ENCODE measurements at places on chromosomes 1 and 21.
A peak's percentile ranks its signal among the peaks of the same experiment; 100 is the strongest.

- DNase-seq = no peak
Observed at GRCh38 chr1:186202271-186202764, 172.7 kb downstream of the TPR start.

DNA sequence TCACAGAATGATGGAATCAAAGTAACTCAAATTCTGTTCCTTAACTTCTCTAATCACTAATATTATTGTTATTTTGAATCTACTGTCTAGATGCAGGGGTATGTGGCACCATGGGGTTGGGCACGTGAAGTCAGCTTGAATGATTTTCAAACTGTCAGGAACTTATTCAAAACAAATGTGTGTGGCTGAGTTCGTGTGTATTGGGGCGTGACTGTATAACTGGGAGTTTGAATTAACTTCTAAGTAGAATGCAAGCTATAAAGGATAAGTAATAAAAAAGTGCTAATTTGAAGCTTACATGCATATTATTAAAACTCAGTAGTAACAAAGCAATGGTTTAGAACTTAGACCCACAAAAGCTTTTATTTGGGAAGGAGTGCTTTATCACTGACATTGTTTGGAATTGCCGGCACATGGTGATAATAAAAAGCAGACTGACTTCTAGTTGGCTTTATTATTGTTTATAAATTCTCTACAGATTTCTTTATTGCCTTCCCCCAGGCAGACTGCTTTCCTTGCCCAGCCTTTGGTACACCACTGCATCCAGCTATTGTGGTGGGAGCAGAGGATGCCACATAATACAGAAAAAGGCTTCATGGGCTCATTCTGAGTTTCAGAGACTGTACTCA, 84.3 kb downstream of the TENT5C start:
- DNase-seq = no peak

- peak; percentile 49 for DNase-seq
Observed at GRCh38 chr1:53535846-53536245, 76.6 kb downstream of the DMRTB1 start.

DNA sequence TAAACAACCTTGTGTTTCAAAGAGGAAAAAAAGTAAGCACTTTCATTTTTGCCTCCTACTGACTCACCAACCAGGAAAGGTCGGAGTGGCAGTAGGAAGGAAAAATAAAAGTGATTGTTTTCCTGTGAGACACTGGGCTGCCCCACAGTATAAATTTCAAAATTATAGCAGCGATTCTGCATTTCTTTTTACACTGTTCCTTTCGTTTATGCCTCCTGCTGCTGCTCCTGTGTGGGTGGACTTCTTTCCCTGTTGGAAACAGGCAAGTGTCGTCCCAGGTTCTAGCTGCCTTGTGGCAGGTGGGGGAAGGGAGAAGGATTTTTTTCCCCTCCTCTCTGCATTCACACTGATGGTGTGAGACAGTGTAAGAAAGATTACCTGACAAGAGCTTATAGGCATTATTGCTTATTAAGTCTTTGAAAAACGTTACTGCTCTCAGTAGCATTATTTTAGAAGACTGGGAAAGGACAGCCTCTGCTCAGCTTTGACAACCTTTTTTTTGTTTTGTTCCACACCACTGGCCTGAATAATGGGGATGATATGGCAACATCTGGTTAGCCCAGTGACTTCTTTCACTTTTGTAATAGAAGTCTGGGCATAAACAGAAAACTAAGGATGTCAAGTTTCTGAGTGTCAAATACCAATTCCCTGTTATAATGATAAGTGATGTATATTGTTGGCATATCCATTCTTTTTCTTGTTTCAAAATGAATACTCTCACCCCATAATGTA, 77.9 kb downstream of the NEK7 start:
- peak; percentile 54 for DNase-seq

GRCh38 chr1:7116001-7116400, 330.7 kb downstream of the CAMTA1 start:
- no peak for DNase-seq

GRCh38 chr1:14880456-14881316, 272.9 kb upstream of the TMEM51 start:
- DNase-seq = peak; percentile 24

GRCh38 chr1:9203511-9203982, 31.0 kb upstream of the H6PD start:
- DNase-seq = peak; percentile 52

DNA sequence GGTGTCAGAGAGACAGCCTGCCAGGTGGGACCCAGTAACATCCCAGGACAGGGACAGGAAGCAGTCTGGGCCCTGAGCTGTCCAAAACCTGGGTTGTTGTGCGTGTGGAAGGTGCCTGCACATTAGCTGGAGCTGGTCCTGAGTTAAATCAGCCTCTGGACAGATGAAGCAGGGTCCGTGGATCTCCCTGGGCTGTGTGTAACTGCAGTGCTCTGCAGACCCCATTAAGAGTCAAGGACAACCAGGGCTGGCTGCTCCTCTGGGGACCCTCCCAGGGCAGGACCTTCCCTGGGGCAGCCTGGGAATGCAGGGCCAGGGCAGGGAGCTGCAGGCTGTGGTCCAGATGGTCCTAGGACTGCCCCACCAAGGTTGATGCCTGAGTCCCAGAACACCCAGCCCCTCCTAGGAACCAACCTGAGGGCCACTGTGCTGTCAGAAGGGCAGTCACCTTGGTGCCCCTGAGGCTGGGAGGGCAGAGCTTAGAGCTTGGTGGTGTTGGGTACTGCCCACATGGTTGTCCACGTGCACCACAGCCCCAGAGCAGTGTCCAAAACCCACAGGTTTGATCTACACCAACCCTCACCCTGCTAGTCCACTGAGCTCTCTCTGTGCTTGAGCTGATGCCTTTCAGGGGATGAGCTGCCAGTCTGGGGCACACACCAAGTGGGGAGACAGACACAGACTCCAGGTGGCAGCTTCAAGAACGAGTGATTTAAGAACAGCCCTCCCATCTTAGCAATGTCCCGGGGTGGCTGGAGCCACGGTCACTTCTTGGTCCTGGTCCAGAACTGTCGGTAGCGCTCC, 2.9 kb downstream of the MRPL55 start:
- DNase-seq = no peak

DNA sequence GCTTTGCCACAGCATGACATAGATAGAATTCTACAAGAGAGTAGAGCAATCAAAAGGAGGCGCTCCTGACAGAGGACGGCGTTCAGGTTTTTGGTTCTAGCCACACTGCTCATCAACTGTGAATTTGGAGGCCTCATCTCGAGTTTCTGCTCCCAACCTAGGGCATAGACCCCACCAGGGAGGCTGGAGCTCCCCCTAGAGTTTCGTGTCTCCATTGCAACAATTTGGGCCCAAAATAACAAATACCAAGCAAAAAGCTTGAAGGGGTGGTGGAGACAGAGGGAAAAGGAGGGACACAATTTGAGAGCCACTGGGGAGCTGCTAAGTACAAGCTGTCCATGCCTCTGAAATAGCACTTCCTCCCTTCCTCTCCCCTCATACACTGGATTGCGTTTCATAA, 297.0 kb downstream of the GPATCH2 start:
- no peak for DNase-seq

DNA sequence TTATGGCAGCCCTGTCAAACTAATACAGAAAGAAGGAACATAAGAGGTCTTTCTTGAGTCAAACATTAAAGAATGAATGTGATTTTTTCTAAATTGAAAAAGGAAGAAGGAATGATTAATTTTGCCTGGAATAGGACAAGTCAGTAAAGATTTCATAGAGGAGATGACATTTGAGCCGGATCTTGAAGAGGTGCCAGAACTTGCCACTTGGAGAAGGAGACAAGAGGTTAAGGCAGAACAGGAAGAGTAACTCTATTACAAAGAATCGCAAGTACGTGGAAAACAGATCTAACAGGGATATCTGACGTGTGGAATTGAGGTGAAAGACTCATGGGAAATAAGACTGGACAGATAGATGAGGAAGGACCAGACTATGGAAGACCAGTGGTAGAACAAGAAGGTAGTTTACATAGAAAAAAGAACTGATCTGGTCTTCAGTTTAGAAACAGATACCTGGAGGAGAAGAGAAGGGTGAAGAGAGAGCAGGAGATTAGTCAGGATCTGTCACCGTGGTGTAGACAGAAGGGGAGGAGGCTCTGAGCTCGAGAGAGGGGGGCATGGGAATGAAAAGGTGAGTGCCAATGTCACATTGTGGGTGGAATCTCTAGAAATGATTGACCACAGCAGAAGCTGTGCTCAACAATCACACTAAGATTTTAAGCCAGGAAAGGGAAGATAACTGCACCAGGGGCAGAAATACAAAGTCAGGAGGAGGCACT, 32.5 kb downstream of the RHOU start:
- DNase-seq = no peak

GRCh38 chr1:18134324-18135046, 26.9 kb downstream of the IGSF21 start:
- DNase-seq = no peak

DNA sequence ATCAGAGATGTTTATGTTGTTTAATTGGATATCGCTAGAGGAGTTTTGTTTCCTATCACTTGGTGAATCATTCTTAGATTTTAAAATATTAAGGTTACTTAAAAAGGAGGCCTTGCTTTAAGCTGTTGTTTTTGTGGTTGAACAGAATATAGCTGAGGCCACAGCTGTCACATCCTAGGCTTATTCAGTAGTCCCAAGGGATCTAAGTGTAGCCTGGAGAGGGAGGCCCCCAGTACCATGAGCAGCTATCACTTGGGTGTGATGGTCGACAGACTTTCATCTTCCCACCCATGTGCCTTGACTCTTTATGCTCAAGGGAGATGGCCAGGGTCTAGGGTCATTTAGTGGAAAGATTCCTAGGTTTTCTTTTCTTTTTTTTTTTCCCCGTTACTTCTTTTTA, 278.7 kb downstream of the HHAT start:
- DNase-seq = no peak

DNA sequence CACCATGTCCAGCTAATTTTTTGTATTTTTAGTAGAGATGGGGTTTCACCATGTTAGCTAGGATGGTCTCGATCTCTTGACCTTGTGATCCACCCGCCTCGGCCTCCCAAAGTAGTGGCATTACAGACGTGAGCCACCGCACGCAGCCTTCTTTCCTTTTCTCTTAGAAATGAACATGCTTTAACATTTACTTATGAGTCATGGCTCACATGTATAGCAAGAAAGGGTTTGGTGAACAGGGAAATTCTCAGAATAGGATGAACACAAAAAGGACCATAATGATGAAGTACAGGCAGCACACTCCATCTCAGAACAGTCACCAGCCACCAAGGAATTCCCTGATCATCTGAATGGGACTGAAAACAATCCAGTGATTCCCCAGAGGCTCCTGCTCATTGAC, 9.4 kb upstream of the VAMP4 start:
- no peak for DNase-seq

GRCh38 chr1:212254853-212255363, 30.3 kb upstream of the PPP2R5A start:
- no peak for DNase-seq

DNA sequence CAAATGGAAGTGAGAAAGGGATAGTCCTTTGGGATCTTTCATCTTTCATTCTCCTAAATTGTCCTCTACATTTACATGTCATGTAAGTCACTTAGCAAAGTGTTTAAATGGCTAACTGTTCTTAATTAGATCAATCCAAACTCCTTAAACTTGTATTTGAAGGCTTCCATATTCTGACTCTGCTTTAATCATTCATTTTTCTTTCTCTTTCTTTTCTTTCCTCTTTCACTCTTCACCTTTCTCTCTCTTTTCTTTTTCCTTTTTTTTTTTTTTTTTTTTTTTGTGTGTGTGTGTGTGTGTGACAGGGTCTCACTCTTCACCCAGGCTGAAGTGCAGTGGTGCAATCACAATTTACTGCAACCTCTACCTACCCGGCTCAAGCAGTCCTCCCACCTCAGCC, 71.7 kb downstream of the RPS27 start:
- DNase-seq = no peak

GRCh38 chr1:60639287-60639686, 443.1 kb upstream of the NFIA start:
- DNase-seq = no peak

DNA sequence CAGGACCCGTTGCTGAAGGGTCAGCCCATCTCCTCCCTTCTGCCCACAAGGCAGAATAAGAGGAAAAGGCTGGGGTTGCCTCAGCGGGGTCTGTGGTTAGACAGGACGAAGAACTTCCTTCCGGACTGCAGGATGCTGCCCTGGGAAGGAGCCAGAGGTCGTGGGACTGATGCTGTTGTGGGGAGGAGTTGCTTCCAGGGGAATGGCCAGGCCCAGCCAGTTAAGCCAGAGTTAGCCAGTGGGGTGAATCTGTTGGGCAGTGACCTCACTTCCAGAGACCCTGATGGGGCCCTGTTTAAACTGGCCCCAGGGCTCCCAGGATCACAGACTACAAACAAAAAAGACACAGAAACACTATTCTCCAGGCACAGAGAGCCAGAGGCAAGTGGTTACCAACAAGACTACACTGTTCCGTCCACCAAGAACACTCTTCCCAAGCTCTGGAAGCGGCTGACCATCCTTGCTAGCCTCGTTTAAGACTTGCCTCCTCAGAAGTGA, 13.0 kb downstream of the FAM229A start:
- peak; percentile 97 for DNase-seq

DNA sequence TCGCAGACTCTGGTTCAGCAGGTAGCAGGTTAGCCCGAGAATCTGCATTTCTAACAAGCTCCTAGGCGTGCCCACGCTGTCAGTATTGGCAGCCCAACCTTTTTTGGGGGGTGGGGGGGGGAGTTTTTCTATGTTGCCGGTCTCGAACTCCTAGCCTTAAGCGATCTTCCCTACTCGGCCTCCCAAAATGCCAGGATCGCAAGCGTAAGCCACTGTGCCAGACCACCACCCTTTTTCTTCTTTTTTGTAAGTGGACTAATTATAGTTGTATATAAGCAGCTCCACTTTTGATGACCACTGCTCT, 480 bp upstream of the MIS18A start:
- no peak for DNase-seq

- no peak for DNase-seq
Observed at GRCh38 chr1:86848654-86849053, 65.3 kb downstream of the SELENOF start.

DNA sequence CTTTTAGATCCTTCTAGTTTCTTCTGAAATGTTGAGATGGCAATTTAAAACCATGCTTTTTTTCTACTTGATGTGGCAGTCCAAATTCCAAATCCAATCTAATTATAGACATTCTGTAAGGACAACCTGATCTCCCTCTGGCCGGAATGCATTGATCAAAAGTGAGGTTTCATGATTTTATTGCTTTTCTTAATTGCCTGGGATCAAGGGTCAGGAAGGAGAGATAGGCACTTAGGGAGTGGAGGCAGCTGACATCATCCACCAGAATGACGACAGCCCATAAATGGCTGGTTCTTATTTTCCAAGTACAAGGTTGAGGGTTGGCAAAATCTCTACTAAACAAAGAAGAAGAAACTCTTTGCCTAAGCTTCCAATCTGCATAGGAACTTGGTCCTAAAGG, 46.4 kb upstream of the SCCPDH start:
- no peak for DNase-seq

DNA sequence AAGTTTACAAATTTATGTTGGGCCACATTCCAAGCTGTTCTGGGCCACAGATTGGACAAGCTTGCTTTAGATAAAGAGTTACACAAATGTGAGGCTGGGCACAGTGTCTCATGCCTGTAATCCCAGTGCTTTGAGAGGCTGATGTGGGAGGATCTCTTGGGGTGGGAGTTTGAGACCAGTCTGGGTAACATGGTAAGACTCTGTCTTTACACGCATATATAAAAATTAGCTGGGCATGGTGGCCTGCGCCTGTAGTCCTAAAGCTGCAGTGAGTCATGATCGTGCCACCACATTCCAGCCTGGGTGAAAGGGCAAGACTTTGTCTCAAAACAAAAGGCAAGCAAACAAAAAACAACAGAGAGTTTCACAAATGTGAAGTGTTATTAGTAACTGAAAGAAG, 5.9 kb upstream of the VCAM1 start:
- peak; percentile 77 for DNase-seq

GRCh38 chr1:117686907-117687306, 81.1 kb downstream of the TENT5C start:
- peak; percentile 69 for DNase-seq

GRCh38 chr1:177274687-177275211, 104.0 kb downstream of the BRINP2 start:
- DNase-seq = peak; percentile 53
